ENCODE measurements at places on chromosomes 2 and 18.

DNA sequence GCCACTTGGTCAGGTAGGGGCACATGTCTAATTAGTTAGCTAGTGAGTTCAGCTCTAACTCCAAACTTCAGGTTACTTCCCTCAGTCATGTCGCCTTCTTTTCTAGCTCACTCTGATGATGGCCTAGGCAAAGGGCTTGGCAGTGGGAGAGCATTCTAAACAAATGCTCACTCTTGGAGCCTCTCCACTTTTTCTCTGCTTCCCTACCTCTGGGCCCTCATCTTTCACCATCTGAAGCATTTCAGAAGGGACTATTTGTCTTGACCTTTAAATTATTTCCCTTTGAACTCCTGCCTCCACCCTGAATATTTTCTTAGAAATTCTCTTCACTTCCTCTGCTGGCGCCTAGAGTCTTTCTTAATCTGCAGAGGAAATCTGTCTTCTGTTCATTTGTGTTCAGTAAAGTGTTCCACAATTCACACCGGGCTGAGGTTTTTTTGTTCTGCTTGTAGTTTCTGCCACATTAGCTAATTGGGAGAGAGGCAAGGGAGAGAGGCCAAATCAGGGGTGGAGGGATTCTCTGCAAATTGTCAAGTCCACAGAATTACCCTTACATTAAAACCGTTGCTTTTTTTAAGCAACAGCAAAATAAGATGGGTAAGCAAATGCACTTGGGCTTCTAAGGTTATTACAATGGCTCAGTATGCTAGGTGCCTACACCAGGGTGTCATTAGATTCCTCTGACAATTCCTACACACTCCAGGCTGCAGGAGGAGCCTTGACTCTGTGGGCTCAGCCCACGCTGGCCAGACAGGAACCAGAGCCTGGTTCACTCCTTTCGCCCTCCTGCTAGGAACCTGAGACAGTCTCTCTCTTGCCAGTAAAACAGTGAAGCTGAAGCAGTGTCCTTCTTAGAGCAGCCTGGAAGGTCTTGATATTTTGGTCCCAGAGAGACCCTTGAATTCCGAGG is 5.5 kb downstream of the MSGN1 start:
- DNase-seq = no peak

GRCh38 chr2:97816411-97816810 is 103.0 kb downstream of the ZAP70 start:
- no peak for DNase-seq

GRCh38 chr2:206389164-206389563 is 54.2 kb upstream of the ADAM23 start:
- no peak for DNase-seq

DNA sequence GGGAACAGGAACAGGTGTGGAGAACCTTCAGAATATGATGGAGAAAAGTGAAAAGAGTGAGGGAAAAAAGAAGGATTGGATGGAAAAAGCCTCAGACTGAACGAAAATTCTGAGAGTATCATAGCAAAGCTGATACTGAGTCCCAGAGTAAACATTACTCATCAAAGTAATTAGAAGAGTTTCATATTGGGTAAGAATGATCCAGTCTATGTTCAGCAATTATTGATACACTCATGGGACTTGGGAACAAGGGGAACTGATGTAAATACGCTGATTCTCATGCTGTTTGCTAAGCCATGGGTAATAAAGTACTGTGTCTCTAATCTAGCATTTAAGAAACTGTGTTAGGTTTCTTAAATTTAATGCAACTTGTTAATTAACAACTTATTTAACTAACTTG is 219.9 kb upstream of the NOL4 start:
- no peak for DNase-seq

DNA sequence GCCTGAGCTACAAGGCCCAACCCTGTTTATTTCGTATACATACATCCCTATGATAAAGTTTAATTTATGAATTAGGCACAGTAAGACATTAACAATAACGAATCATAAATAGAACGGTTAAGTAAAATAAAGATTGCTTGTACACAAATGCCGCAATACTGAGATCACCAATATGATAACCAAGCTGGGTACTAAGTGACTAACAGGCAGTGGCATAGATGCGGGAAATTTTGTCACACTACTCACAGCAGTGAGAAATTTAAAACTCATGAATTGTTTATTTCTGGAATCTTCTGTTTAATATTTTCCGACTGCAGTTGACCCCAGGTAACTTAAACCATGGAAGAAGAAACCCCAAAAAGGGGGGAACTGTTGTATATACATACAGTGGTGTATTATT is 33.4 kb downstream of the NEURL3 start:
- DNase-seq = no peak

DNA sequence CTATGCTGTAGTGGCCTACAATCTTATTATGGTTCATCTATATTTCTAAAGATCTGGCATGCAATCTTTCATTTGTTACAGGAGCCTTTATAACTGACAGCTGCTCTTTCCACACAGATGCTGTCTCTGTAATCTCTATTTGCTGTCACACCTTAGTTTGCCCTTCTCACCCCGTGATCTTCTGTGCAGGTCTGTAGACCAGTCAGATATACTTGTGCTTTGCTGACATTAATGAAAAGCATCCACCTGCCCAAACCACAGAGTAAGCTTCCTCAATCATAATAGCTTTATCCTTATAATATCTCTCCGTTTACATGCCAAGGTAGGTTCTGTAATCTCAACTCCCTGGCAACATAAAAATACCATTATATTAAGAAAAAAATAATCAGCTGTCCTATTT is 122.4 kb downstream of the GRB14 start:
- DNase-seq = no peak

DNA sequence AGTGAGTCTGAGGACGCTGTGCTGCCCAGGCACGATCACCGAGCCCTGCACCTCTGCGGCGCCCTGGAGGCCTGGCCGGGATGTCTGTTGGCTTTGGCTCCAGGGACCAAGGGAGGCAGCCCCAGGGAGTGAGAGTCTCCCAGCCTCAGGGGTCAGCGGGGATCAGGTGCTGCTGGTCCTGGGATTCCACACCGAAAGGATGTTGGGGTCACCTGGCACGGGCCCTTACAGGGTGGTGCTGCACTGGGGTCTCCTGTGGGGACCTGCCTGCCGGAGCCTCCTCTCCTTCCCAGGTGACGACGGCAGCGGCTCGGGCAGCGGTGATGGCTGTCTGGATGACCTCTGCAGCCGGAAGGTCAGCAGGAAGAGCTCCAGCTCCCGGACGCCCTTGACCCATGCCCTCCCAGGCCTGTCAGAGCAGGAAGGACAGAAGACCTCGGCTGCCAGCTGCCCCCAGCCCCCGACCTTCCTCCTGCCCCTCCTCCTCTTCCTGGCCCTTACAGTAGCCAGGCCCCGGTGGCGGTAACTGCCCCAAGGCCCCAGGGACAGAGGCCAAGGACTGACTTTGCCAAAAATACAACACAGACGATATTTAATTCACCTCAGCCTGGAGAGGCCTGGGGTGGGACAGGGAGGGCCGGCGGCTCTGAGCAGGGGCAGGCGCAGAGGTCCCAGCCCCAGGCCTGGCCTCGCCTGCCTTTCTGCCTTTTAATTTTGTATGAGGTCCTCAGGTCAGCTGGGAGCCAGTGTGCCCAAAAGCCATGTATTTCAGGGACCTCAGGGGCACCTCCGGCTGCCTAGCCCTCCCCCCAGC is 30.5 kb downstream of the GPC1 start:
- peak; percentile 6 for DNase-seq

DNA sequence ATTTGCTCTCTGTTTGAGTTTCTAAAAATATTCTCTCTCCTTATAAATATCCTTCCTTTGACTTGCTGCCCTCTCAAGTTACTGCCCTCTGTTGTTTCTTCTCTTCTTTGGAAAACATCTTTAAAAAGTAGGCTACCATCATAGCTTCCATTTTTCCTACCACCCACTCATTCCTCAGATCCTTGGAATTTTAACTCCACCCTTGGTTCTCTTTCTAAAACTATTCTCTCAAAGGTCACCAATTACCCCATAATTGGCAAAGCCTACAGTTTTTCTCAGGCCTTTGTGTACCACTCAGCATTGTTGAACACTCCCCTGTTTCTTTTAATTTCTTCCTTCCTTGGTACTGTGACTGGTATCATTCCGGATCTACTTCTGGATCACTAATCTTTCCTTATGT is 43.0 kb upstream of the ITGAV start:
- DNase-seq = no peak

GRCh38 chr2:179793902-179794301 is 67.5 kb downstream of the ZNF385B start:
- no peak for DNase-seq

DNA sequence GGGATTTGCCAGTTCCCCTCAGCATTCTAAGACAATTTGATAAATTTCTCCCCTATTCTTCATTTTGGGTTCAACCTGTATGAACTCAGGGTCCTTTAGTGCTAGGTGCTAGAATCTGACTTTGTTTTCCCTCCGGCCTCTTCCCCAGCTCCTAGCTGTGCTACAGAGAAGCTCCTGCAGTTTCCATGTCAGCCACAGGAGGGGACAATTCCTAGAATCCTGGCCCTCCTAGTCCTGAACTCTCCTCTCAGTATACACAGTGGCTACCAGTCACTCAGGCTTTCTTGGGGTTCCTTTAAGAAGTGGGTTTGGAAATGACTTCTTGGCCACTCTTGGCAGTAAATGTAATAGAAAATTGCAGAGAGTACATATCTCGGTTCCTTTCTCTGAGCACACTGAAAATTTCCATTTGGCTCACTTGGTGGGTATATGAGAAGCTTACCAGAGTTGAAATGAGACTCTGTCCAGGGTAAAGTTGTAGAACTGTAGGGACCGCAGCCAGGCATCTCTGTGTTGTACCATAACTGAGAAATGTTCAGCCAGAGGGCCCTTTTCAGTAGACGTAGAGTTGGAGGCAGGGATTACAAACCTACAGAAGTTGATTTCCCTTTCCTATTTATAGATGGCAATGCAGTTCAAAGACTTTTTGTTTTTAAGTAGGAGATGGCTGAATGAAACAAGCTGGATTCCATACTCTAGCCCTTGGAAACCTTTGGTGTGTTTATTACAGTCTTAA is 5.0 kb upstream of the CHST10 start:
- no peak for DNase-seq

DNA sequence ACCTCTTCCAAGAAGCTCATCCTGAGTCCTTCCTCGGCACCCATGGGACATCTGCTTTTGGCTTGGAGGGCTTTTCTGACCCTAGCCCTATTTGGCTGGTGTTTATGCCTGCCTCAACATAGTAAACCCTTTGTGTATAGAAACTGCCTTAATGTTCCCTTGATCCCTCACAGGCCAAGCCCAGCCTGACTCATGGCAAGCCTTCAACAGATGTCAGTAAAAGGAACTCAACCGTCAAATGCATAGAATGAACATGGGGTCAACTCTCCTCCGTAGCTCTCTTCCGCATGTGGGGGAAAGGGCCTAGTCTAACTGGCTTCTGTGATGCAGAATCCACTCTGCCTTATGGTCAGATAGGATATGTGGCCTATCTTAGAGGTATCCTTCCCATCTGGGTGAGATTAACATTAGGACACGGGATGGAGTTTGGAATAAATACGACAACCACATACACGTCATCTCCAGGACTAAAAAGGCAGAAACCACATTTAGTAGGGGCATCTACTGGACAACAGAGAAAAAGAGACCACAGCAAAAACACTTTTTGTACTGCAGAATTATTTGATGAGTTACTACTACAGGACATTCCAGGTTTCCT is 2.5 kb upstream of the NPAS2 start:
- no peak for DNase-seq

GRCh38 chr18:35740656-35741055 is 159.1 kb downstream of the GALNT1 start:
- no peak for DNase-seq

DNA sequence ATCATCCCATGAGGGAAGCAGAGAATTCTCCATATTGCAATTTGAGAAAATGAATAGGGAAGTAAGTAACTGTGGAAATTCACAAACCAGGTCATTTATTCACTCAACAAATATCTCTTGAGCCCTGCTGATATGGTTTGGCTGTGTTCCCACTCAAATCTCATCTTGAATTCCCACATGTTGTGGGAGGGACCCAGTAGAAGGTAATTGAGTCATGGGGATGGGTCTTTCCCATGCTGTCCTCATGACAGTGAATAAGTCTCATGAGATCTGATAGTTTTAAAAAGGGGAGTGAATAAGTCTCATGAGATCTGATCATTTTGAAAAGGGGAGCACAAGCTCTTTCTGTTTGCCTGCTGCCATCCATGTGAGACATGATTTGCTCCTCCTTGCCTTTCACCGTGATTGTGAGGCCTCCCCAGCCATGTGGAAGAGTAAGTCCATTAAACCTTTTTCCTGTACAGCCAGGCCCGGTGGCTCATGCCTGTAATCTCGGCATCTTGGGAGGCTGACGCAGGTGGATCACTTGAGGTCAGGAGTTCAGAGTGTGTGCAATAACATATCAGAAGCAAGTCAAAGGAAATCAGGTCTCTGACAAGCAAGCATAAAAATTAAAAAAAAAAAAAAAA is 193.2 kb downstream of the NDUFA10 start:
- DNase-seq = no peak

- no peak for DNase-seq
Measured at GRCh38 chr2:17242813-17243485, 275.3 kb downstream of the RAD51AP2 start.

DNA sequence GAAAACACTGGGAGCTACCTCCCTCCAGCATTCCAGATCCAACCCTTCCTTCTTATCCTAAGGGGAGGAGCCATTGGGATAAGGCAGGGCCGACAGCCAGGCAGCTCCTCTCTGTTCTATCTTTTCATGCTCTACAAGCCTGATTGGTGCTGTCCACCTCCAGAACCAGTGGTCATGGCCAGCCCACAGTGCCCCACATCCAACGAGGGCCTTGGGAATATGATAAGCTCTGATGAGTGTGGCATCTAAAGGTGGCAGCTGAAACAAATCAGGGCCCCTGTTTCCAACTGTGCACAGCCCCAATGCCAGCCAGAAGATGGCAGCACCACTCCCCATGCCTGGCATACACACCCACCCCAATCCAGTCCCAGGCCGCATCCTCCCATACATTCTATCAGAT is 329.3 kb downstream of the C1D start:
- no peak for DNase-seq

DNA sequence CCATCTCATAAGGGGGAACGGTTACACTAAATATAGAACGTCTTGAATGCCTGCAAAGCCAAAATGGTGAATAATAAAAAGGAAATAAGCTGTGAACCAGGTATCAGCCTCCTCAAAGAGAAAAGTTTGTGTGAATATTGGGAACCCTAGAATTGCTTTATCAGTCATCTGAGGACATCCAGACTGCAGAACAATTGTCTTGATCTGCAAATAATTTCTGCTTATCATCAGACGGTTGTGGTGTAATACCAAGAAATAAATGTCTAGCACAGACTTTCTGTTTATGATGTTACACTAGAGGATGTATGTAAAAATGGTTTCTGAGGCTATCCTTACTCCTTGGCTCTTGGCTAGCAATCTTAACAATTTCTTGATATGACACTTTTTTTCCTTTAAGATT is 53.5 kb upstream of the SLC25A52 start:
- no peak for DNase-seq

DNA sequence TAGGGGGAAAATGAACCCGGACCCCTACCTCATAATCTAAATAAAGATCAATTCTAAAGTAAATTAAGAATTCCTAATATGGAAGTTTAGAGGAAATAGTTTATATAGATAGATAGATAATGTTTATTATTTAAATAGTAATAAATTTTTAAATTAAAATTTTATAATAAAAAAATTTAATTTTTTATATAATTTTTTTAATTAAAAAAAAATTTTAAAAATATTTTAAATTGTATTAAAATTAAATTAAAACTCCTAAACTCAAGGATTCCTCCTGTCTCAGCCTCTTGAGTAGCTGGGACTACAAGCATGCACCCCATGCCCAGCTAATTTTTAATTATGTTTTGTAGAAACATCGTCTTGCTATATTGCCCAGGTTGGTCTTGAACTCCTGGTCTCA is 186.9 kb upstream of the VRK2 start:
- DNase-seq = no peak

- peak; percentile 36 for DNase-seq
Measured at GRCh38 chr2:183070942-183071844, 7.4 kb upstream of the DUSP19 start.

- DNase-seq = peak; percentile 24
Measured at GRCh38 chr2:69062307-69062962, 49.5 kb downstream of the ANTXR1 start.

Data from transverse colon (tissue), 4 donors.